Umbilical cord (tissue), 2 donors: ENCODE measurements at places on chromosomes 1 and 21.

GRCh38 chr1:30416221-30416820 is 307.1 kb downstream of the MATN1 start:
- DNase-seq = no peak

DNA sequence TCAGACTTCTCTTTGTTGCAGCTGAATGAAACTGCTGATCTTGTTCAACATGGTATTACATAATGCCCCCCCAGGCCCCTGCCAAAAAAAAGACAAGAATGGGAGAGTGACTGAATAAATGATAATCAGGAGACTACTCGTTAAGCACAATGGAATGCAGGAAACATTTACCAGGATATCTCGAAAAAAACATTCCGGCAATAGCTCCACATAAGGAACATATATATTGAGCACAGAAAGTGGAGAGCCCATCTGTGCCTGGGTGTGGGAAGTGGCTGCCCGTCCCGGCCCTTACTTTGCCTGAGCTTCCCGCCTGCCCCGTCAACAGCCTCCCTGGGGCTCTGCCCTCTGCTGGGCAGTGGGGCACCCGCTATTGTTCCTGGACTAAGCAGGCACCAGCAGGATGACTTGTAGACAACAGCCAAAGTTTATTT is 13.3 kb downstream of the TRIM11 start:
- DNase-seq = no peak

DNA sequence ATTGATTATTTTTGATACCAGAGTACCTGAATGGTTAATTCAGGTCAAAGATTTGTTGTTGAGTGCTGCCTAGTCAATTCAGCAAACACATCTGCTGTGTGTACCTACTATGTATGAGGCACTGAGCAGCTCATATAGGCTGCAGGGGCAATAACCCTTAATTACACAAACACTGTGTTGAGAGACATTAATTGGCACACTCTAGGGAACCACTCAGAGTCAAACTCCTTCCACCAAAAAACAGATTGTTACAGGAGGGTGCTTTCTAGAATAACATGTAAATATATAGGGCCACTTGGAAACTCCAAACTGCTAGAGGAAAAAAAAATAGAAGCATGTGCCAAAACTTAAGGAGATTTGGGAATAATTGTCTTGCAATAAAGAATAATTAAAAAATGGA is 31.3 kb downstream of the UBE2U start:
- no peak for DNase-seq

- DNase-seq = no peak
These were observed 20.7 kb upstream of the RAP1GAP start for GRCh38 chr1:21689661-21690372.

DNA sequence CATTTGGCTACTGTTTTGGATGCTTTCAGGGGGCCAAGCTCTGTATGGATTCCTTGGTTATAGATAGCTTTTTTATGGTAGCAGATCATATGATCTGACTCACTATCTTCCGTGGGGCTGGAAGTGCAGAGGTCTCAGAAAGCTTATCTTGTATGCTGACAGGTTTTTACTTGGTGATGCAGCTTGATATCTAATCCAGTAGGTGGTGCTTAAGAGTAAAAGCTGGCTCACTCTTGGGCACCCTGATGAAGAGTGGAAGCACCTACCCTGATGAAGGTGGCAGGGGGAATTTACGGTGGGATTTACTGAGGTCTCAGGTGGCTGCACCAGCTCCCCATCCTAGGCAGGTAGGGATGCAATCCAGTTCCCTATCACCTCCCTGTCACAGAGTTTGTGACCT is 151.2 kb downstream of the PTBP2 start:
- DNase-seq = no peak

- no peak for DNase-seq
These were observed 35.7 kb downstream of the OSBPL9 start for GRCh38 chr1:51652599-51652998.

DNA sequence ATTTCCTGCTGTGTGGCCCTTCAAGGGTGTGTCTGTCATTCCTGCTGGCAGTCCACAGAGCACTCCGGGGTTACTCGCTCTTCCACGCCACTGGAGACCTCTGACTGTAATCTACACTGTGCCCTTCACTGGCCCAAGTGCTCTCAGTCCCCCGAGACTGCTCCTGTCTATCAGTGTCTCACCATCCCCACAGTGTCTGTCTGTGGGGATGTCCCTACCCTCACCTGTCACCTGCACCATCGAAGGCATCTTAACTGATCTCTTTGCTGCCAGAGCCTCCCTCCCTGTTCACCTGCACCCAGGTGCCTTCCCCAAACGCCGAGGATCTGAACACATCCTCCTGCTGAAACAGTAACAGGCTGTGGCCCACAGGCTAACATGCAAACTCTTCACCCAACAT is 136.7 kb downstream of the MATN1 start:
- no peak for DNase-seq

GRCh38 chr1:169156580-169156979 is 50.1 kb downstream of the ATP1B1 start:
- no peak for DNase-seq

GRCh38 chr1:116092752-116093489 is 18.3 kb upstream of the MAB21L3 start:
- no peak for DNase-seq

DNA sequence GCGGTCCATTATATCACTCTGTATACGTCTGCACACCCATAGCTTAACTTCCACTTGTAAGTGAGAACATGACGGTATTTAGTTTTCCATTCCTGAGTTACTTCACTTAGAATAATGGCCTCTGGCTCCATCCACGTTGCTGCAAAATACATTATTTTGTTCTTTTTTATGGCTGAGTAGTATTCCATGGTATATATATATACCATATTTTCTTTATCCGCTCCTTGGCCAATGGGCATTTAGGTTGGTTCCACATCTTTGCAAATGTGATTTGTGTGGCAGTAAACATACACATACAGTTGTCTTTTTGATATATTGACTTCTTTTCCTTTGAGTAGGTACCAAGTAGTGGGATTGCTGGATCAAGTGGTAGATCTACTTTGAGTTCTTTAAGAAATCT is 245.1 kb downstream of the NFIA start:
- no peak for DNase-seq

DNA sequence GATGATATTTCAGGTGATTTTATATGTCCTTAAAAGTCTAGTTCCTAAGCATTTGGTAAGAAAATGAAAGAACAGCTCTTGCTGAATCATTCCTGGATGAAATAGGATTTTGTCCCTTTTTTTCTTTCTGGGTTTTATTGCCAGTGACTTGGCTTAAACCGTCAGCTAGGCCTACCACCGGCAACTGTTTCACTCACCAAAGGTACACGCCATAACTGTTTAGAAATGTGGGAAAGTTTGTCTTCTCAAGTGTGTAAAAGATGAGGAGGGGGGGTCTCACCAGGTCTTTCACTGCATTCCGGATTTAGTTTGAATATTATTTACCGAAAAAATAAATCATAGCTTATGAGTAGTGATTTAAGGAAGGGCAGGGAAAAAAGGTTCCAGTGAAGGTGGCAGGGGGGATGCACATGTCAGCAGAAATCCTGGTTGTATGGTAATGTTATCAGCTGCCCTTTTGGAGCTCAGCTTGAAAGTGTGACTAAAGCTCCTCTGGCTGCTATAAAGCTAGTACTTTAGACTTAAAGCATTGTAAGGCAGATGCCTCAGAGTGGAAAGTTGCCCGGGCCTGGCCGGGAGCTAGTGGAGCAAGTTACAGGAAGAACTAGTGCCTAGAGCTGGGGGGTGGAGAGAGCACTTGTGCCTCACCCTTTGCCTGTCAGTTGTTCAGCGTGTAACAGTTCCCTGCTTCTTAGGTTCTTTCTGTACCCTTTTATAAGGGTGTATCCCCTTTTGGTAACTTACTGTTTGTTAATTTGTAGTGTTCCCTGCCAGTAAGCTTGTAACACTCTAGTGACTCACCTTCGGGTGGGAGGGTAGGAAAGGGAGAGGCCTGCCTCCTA is 3.1 kb downstream of the ATP1A1 start:
- peak; percentile 89 for DNase-seq

GRCh38 chr1:116487583-116487982 is 83.2 kb downstream of the CD58 start:
- no peak for DNase-seq

GRCh38 chr1:24939675-24940193 is 9.7 kb upstream of the RUNX3 start:
- DNase-seq = no peak

GRCh38 chr1:99445486-99445885 is 181.2 kb downstream of the PLPPR4 start:
- peak; percentile 52 for DNase-seq

GRCh38 chr1:84691122-84691783 is 992 bp upstream of the SSX2IP start:
- no peak for DNase-seq

- no peak for DNase-seq
These were observed 15.0 kb downstream of the MATN1 start for GRCh38 chr1:30708361-30708728.

DNA sequence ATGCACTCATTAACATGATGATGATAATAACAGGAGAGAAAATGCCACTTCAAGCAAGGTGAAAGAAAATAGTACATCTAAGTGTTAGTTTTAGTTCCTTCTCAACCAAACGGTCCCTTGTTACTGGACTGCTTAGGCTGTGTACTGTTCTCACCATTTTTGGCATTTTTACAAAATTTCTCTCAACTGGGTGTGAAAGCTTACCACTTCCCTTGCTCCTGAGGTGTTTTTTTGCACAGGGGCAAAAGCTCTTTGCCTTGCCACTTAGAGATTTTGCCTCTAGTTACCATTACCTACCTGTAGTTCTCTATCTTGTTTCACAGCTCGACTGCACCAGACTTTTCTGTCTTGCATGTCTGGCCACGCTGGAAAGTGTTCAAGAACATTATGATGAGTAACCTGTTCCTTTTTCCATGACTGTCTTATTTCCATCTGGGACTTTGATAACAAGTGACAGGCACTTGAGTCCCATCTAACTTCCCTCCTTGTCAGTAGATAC is 10.7 kb downstream of the NEK7 start:
- no peak for DNase-seq

- no peak for DNase-seq
These were observed 87.8 kb downstream of the NAV1 start for GRCh38 chr1:201626629-201627275.

DNA sequence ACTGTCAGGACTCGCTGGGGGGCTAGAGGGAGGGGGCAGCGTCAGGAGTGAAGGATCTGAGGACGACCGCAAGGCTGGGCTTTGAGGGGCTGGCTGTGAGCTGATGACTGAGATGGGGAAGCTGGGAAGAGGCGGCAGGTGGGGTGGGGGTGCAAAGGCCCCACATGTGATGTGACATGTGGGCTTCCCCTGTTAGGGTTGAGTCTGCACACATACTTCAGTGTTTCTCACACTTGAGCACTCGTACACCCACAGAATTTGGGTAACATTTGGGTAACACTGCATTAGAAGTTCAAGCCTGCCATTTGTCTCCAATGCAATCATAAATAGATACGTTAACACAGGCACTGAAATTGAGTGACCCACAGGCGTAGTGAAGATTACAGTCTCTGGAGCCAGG is 16.2 kb downstream of the COL16A1 start:
- DNase-seq = no peak

DNA sequence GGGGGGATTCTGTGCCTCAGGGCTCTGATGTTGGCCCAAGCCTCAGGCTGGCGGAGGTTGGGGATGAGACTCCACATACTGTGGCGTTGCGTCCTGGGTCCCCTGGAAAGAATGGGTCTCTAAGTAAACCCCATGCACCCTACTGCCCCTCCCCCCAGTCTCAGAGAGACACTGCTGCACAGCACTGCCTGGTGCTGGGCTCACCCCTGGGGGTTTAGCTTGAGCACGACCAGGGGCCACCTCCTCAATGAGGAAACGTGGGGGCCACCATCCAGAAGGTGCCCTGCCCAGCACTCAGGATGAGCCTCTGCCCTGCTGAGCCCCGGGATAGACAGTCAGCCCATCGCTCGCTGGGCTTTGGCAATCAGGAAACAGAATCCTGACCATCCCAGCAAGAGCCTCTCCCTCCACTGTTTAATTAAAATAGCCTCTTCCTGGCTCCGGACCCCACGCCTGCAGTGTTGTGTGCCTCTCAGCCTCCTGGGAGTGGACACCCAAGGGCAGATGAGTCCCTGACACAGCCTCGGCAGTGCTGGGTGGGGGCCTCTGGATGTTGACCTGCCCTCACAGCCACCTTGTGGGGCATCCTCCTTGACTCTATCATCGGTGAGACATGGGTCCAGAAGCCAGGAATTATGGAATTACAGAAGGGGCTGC is 3.5 kb upstream of the KRTAP10-4 start:
- DNase-seq = no peak

- peak; percentile 83 for DNase-seq
These were observed 63.5 kb upstream of the NFASC start for GRCh38 chr1:204806943-204807687.

- no peak for DNase-seq
These were observed 4.1 kb downstream of the PPM1J start for GRCh38 chr1:112711041-112711440.

GRCh38 chr1:222754366-222755139 is 17.6 kb downstream of the FAM177B start:
- DNase-seq = peak; percentile 86

DNA sequence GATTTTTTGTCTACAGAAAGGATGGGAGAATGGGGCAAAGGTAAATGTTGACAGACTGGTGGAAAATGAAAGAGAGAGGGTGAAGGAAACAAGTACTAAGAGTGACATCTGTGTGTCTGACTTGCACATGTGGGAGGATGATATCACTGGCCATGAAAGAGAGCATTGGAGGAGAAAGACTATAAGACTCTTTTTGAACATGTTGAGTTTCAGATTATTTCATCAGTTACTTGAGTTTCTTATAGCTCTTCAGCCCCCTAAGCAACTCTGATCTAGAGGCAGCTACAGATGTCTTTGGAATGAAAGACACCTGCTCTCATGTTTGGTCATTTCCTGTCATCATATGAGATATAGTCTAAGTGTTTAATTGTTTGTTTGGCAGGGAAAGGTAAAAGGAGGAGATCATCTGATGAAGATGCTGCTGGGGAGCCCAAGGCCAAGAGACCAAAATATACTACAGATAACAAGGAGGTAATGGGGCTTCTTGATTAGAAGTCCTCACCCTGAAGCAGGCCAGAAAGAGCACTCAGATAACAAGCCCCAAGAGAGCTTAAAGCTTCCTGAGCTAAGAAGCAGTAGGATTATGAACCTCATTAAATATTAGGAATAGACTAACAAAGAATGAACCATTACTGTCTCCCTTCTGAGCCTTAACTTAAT is 4.5 kb downstream of the POLR3C start:
- no peak for DNase-seq
